Osteocyte (in vitro differentiated cells): ENCODE measurements at places on chromosomes 4 and X. TPM values are rescaled to one million over a fixed set of nuclear protein-coding genes. Genes with fewer than 3 reads are reported as not detected.
A peak's percentile ranks its signal among the peaks of the same experiment; 100 is the strongest.

DNA sequence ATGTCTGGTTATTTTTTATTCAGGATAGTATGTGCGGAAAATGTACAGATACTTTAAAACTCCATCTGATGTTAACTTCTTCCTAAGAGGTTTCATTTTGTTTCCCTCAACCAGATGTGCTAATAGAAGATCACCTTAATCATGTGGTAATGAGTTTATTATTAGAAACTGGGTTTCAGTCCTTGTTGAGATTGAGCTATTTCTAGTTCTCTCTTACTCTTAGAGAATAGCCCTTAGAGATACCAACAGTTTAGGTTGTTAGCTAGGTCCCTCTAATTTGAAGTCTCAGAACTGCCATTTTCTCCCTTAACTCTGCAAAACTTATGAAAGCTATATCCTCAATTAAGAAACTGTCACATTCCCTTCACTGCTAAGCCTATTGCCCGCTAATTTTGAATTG is 13.0 kb downstream of the FAM47A start:
- H3K36me3 ChIP-seq = no peaks in the 10 kb centered on the region
- H3K4me1 ChIP-seq = no peaks in the 10 kb centered on the region
- no peak overlapping the region for H3K27ac ChIP-seq
- no peak overlapping the region for H3K4me3 ChIP-seq

DNA sequence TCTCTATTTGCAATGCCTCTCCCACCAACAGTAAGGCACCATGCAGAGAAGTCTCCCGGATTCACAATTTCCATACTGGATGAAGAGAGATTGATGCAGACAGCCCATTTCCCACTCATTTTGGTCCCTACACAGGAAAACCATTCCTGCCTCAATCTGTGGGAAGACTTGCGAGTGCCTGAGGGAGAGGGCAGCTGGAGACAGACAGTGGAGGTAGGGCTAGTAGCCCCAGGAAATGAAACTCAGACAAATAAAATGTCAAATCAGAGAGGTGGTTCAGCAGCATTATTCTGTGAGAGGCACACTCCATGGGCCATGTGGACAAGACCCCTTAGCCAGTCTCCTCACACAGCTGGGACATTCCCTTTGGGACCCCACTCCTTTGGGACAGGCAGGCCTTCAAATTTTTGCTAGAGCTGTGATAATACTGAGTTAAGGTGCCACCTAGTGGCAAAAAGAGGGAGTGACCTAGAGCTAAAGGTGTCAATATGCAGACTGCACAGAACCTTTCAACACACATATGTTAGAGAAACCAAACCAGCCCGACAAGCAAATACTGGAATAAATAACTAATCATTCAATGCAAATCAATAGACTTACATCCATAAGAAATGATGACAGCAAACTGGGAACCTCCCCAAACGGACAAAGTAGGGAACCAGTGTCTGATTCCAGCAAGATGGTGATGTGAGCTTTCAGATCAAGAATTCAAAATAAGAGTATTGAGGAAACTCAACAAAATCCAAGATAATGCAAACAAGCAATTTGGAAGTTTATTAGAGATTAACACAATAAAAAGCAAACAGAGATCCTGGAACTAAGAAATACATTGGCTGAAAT is 1865.3 kb upstream of the AGA start:
- no peak for DNase-seq
- H3K4me1 ChIP-seq = peaks cover 9% of the 10 kb centered on the region
- H3K4me3 ChIP-seq = no peak overlapping the region
- H3K36me3 ChIP-seq = peaks cover 3% of the 10 kb centered on the region
- H3K27ac ChIP-seq = no peak overlapping the region
- H3K27me3 ChIP-seq = no peaks in the 10 kb centered on the region

DNA sequence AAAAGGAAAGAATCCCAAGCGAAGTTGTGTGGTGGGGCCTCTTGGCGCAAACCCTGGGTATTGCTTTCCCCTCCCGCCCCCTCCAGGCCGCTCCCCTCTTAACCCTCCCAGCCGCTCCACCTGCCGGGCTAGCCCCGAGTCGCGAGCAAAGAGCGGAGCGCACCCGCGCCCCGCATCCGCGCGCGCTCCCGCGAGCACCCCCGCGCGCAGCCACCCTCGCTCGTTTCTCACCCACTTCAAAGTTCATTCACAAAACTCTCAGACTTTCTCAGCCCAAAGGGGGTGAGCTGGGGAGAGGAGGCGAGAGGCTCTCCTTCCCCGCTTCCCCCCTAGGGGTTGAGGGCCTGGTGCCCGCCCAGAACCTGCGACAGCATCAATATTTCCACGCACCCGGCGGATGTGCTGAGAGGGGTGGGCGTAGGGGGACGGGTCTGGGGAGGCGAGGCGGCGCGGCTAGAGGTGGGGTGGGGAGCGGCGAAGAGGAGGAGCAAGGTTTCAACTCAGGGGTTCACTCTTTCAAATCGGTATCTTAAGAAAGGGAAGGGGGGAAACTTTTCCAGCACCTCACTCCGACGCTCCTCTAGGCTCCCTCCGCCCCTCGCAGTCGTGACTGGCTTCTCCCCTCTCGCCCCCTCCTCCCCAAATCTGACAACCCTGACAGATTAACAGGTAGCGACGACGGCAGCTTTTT is 1.8 kb downstream of the MAML3 start:
- H3K27ac ChIP-seq = peak overlapping the region; percentile 78
- peak overlapping the region; percentile 96 for H3K4me3 ChIP-seq
- H3K27me3 ChIP-seq = no peaks in the 10 kb centered on the region
- H3K4me1 ChIP-seq = peaks cover 13% of the 10 kb centered on the region
- no peaks in the 10 kb centered on the region for H3K36me3 ChIP-seq
- peak; percentile 85 for DNase-seq

DNA sequence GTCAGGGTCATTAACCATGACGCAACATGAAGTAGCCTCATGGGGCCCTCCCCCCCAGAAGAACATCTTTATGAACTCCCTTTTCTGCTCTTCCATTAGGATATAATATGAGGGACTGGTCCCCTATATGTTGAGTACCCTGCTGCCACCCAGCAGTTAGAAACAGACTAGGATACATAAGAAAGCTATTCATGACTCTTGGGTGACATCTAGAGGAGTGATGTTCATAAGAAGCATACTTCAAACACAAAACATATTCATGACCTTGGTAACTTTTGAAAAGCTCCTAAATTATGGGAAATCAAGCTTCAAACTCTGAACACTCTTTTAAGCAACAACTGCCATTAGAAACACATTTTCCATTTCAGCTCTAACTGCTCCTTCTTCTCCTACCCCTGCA is 155.2 kb upstream of the SPIN4 start:
- peaks cover 11% of the 10 kb centered on the region for H3K4me1 ChIP-seq
- DNase-seq = no peak
- H3K36me3 ChIP-seq = no peaks in the 10 kb centered on the region
- no peaks in the 10 kb centered on the region for H3K27me3 ChIP-seq

- H3K27me3 ChIP-seq = peaks cover 9% of the 10 kb centered on the region
- H3K4me1 ChIP-seq = no peaks in the 10 kb centered on the region
Measured at GRCh38 chr4:14151101-14151500, 523.6 kb upstream of the BOD1L1 start.

Gene GPC3
- total RNA-seq = 18.6 and 19.6 TPM in 2 replicates
